HFFc6 (cell line): ENCODE measurements at places on chromosomes 13 and 19.

- no peak for DNase-seq
Measured at GRCh38 chr13:62122434-62122833, 706.8 kb upstream of the PCDH20 start.

GRCh38 chr19:43353606-43354304, at the start of gene CD177:
CD177 (plus strand) TSS chr19:43353686; CDS start chr19:43353715, 29 bp downstream.
- DNase-seq, result no peak

DNA sequence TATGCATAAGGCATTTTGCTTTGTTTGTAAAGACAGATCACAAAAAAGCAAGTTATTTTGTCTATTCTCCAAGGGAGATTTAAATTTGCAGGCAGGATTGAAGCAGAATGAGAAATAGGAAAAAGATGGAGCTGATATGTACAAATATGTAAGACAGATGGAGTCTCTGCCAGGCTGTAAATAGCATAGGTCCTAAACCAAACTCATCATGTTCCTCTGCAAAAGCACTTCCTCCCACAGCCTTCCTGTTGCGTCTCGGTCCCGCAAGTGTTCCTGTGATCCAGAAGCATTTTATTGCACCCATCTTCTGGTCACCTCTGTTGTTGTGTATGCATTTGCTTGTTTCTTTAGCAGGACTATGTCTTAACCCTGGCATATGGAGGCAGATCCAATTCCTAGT, 95.7 kb upstream of the CLDN10 start:
- DNase-seq, result no peak

- no peak for DNase-seq
Measured at GRCh38 chr13:91302111-91302510, 45.4 kb upstream of the MIR17HG start.

DNA sequence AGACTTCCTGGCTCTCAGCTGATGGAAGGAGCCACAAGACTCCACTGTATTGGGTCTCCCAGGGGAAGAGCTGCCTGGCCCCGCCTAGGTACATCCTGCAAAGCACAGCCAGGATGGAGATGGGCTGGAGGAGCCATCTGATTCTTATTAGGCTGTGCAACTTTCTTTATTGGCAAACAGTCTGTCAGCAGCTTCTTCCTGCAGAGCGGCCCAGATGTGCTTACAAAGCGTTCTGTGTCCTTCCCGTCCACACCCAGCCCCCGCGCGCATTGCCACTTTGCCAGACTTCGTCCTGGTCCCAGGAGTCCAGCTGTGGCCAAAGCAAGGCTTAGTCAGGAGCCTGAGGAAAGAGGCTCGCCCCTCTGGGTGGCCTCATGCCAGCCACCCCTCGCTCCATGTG, 409.3 kb downstream of the ZNF536 start:
- DNase-seq, result no peak

GRCh38 chr13:71876648-71877255, 9.7 kb upstream of the DACH1 start:
- DNase-seq, result no peak

GRCh38 chr19:49602806-49603205, 11.8 kb downstream of the PRR12 start:
- DNase-seq, result no peak

DNA sequence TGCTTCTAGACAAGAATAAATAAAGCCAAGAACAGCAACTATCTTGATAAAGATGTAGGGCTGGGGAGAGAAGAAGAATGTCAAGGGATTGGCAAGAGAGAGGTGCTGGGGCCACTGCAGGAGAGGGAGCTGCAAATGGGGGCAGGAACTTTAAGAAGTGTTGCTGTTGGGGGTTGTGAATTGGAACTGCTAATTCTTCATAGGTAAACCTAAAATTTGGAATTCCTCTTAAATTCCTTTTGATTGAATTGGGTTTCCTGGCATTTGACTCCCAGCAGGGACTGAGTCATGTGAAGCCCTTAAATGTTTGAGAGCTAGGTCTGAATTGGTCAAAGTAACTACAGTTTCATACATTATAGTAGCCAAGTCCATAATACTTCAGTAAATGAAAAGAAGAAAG, 305.6 kb upstream of the TMTC4 start:
- no peak for DNase-seq

DNA sequence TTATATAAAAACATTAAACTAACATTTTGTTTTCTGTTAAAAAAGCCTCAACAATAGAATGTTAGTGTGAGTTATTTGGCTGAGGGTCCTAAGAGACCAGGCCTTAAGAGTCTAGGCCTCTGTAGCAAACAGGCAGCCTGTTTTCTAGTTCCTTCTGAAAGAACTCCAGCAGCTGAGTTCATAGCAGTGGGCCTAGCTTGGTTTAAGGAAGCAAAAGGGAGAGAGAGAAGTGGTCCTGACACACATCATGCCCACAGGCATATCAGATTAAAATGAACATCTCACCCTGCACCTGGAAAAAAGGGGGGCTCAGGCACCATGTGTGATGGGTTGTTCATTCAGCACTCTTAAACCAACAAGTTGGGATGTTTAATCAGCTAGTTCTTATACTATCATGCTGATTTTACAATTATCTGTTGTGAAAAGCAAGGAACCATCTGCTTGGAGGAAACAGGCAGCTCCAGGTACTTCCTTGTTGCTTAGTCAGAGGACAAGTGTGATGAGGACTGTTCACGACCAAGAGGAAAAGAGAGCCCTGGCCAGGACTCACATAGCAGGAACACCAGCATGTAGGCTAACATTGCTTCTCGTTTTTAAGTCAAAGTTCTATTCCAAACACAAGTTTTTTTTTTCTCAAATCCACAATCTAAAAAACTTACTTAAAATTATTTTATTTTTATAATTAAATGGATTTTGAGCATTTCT, 81.3 kb upstream of the FRY start:
- DNase-seq, result no peak

DNA sequence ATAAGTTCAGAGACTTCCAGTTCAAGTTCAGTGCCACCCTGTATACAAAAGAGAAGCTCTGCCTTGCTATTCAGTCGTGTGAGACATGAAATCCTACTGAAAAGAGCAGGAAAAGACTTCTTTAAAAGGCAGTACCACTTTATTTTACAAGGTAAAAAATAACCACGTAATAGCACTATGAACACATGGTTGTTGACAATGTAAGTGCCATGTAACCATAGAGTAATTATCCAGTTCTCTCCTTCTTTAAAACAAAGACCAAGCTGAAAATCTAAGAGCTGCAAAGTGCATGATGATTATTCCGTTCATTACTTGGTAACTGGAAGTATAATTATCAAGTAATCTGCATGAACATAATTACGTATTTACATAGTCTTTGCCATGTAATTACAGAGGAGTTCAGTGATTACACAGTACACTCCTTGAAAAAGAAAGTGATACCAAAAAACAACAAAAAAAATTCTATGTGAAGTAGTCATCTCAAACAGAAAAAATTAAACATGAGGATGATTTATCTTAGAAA, 288.7 kb downstream of the EFNB2 start:
- DNase-seq, result no peak

DNA sequence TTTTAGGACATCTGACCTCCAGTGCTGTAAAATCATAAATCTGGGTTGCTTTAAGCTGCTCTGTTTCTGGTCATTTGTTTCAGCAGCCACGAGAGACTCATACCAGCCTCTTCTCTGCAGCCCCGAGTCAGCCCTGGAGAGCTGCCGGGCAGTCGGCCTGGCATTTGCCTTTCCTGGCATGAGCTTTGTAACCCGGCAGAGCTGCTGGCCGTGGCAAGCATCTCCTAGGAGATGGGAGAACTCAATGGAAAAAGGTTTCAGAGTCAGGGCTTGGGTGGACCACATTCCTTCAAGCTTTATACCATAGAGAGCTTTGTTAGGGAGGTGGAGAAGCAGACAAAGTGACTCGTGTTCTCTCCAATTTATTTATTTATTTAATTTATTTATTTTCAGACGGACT, 21.6 kb upstream of the CCL25 start:
- DNase-seq, result no peak

- DNase-seq, result peak; percentile 90
Measured at GRCh38 chr13:59425211-59425741, 738.5 kb downstream of the DIAPH3 start.

DNA sequence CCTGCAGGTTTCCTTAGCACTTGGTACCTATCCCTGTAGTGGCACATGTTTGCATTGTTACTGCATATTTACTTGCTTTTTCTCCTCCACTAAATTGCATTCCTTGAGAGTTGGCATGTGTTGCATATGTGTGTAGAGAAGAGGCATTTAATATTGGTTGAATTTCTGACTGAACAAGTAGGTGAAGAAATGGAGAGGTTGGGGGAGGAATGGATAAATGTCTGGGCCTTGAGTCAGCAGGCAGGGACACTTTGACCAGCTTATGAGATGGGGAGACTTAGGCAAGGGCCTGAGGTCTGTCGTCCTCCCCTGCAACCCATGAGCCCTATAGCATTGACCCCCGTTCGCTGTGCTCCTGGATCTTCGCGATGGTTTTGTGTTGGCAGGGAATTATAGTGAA, 2.0 kb upstream of the GPR18 start:
- no peak for DNase-seq

DNA sequence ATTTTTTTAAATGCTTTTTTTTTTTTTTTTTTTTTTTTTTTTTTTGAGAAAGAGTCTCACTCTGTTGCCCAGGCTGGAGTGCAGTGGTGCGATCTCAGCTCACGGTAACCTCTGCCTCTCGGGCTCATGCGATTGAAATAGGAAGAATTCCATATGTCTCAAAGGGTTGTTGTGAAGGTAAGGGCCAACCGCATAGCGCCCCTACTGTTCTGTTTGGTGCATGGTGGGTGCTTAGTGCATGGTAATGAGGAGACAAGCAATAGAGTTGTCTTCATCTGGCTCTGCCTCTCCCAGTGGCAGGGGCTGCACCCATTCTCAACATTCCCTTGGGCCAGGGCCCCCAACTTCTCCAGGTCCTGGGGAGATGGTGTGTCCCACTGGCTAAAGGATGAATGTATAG, 68.7 kb downstream of the RASL11A start:
- DNase-seq, result no peak

DNA sequence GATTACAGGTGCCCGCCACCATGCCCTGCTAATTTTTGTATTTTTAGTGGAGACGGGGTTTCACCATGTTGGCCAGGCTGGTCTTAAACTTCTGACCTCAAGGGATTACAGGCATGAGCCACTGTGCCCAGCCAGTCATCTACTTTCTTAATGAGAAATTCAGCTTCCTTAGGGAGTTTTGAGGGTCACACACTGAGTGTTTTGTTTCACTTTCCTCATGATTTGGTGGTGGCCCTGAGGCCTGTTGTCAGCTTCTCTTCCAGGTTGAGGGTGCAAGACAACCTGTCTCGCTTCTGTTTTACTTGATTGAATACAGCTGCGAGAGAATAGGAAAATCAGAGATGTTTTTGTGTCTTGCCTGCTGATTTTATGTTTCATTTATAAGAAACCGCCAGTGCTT, 9.9 kb downstream of the FRY start:
- no peak for DNase-seq

DNA sequence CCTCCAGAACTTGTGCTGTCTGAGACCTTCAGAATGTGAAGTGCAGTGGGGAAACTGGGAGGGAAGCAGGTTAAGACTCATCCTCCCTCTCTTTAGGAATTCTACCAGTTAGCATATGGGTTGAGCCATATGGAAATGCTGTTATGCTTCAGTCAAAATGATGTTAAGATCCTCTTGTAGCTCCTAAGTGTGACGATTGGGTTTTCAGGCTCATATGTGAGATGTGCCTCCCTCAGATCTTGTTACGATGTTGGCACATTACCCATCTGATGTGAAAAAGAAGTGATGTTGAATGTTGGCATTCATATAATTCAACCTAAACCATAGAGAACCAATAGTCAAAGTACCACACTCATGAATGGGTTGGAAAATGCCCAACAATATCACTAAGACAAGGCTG, 67.8 kb upstream of the IPO5 start:
- no peak for DNase-seq

- no peak for DNase-seq
Measured at GRCh38 chr13:106702505-106702904, 134.6 kb upstream of the ARGLU1 start.

- DNase-seq, result no peak
Measured at GRCh38 chr19:39003188-39003587, 27.6 kb upstream of the FBXO17 start.

GRCh38 chr19:19202707-19203011, 555 bp downstream of the NR2C2AP start:
- DNase-seq, result no peak

GRCh38 chr19:12111176-12111575, 29.0 kb downstream of the ZNF20 start:
- DNase-seq, result no peak

GRCh38 chr13:47837906-47838305, 163.2 kb downstream of the SUCLA2 start:
- DNase-seq, result no peak

DNA sequence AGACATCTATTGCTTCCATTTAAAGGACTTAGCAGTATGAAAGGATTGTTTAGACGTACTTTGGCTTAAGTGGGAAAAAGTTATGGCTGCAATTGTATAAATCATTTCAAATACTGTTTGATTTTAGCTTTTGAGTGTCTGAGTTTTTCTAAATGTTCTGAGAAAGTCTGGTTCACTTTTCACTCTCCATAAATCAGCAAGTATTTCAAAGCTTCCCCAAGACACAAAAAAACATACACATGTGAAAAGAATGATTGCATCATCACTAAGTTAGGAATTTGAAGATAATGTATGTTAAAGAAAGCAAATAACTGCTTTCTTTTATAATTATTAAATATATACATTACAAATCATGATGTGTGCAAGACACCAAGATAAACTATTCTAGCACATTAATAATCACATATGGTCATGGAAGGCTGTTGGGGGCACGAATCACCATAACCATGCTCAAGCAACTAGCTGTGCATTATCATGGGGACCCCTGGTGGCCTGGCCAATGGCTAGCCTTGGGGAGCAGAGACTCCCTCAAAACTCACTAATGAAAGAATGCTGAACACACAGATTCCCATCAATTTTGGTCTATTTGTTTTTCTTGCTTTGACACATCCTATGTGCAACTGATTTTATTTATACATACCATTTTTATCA, 111.1 kb downstream of the MIPEP start:
- no peak for DNase-seq

- no peak for DNase-seq
Measured at GRCh38 chr13:99290894-99291293, 16.3 kb downstream of the GPR183 start.

DNA sequence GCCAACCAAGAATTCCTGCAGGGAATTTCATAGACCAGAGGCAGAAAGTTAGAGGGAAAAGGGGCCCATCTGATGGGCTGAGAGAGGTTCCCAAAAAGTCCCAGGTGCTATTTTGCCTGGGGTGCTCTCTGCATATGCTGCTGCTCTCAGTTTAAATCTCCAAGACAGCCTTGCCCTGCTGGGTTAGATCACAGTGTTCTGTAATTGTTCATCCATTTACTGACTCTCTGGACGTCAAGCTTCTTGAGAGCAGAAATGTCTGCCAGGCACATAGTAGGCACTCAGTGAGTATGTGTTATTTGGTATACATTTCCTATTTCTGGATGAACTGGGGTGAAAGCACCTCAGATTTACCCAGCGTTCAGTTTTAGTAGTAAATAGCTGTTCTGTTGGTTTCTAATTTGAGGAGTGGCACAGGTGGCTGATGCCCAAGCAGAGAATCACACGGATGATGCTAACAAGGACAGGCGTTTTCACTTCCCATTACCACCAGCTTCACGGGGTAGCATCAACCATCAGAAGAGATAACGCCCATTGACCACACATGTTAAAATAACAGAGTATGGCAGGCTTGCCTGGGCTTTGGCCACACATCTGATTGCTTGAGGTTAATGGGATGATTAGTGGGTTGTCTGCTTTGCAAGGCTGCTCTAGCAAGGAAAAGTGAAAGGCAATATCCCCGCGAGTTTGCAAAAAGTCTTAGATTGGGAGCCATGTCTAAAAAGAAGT, 161.1 kb downstream of the SLC7A1 start:
- no peak for DNase-seq
